KBM-7 (cell line): ENCODE measurements at places on chromosomes 7 and 10.

DNA sequence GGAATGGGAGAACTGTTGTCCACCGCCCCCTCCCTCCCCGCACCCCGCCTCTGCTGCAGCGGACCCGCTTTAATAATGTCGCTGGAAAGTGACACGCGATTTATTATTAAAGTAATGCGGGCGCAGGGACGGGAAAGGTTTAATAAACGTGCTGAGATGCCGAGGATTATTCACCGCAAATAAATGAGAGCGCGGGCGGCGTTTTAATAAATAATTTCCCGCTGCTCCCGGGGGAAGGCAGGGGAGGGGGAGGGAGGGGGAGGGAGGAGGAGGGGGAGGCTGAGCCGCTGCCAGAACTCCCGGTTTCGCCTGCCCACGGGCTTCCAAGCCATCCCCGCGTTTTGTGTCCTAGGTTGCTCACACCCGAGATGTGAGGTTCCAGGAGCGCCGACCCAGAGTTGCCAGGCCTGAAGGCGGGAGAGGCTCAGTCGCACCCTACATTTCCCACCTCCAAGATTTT is 5.1 kb downstream of the KAZALD1 start:
- no peak for DNase-seq

GRCh38 chr7:135333946-135334345 is 100.3 kb downstream of the STRA8 start:
- no peak for DNase-seq

DNA sequence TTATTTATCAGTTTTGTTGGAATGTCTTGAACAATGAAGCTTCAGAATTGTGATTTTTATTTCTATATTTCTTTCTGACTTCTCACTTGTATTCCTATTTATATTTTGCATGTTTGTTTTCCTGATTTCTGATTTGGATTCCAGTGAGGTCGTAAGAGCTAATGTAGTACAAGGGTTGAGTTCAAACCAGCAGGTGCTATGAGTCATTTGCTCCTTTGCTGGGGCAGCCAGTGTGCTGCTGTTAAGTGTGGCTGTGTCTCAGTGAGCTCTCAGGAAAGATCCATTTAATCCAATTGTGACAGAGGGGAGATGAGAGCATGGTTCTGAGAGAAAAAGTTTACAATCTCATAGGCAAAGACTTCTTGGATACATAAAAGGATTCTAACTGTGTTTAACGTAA is 48.6 kb downstream of the MCU start:
- no peak for DNase-seq

- DNase-seq, result peak; percentile 35
These were observed 94.4 kb upstream of the STEAP4 start for GRCh38 chr7:88401009-88401623.

GRCh38 chr10:46328853-46329689 is 42.3 kb downstream of the ANTXRL start:
- no peak for DNase-seq

- no peak for DNase-seq
These were observed 413.9 kb downstream of the HGF start for GRCh38 chr7:81355911-81356310.

- DNase-seq, result no peak
These were observed 293.4 kb upstream of the MKLN1 start for GRCh38 chr7:131034166-131034881.

GRCh38 chr10:88934900-88935672 is 17.5 kb downstream of the ACTA2 start:
- DNase-seq, result peak; percentile 85

GRCh38 chr10:98396096-98397063 is 18.6 kb downstream of the PYROXD2 start:
- DNase-seq, result no peak

DNA sequence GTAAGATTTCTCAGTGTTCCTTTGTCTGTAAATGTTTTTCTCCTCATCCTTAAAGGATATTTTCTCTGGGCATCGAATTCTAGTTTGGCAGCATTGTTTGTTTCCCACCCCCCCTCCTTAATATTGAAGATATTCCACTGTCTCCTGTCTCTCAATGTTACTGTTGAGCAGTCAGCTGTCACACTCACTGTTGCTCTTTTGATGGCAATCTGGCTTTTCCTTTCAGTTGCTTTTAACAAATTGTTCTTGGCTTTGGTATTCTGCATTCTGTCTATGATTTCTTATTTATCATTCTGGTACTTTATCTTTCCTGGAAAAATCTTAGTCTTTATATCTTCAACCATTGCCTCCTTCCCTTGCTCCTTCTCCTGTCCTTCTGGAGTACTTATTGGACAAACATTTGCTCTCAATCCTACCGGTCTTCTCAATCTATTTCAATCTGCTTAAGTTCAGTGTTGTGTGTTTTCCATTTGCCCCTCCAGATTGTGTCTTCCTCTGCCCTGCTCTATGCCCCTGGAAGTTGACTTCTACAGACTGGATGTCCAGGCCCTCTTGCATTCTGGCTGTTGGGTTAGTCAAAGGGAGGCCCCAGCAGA is 9.3 kb upstream of the GTPBP4 start:
- no peak for DNase-seq

- DNase-seq, result peak; percentile 27
These were observed 2.7 kb downstream of the CDK13 start for GRCh38 chr7:39952803-39953202.

GRCh38 chr7:17126413-17127268 is 171.8 kb upstream of the AHR start:
- DNase-seq, result no peak
